ENCODE measurements at places on chromosomes 16 and 17. TPM values are rescaled to one million over a fixed set of nuclear protein-coding genes. Genes with fewer than 3 reads are reported as not detected.

SEC14L5 gene
- total RNA-seq, result 0.30 TPM

GRIN2A gene
- 0.26 TPM for total RNA-seq

NUDT16L1 gene
- 22.6 TPM for total RNA-seq

ACSM5 gene
- not detected for total RNA-seq

Measured in smooth muscle cell of the pulmonary artery (primary cell).